ENCODE measurements at places on chromosomes 13 and 19.

DNA sequence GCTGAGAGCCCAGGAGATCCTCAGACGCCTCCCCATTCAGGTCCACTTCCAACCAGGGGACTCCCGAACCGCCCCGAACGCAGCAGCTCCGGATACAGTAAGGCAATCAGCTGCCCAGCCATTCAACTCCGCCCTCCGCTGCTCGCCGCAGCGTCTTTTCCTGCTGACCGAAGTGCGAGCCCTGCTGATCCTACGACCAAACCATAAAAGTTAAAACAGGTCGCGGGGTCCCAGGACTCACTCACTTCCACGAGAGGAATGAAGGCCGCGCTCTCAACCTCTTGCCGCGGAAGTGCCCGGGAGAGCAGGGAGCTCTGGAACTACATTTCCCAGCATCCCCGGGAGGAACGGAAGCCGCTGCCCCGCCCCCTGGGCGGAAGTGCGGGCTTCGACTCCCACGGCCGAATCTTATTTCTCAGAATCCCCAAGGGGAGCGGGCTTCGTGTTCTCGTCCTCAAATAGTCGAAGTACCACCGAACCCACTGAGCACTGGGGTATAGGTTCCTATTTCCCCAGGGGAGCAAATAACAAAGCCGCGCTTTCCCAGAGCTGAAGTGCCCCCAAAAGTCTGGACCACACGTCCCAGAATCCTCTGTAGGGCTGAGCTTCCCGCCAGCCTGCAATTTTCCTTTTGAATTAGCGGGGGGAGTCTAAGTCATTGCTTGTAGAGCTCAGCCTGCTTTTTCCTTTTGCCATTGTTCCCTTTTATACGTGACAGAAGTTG lies at the start of gene ZNF45:
Gene ZNF45 (minus strand): TSS at position 298 of the 724 bp plus-strand sequence. CDS start 13,097 bp downstream, outside the sequence.
- H3K4me3 ChIP-seq = peak within 1 kb of the TSS; percentile 93
- DNase-seq = peak; percentile 86
- no peaks in the 10 kb centered on the region for H3K27me3 ChIP-seq
- H3K36me3 ChIP-seq = peaks cover 32% of the 10 kb centered on the region

DNA sequence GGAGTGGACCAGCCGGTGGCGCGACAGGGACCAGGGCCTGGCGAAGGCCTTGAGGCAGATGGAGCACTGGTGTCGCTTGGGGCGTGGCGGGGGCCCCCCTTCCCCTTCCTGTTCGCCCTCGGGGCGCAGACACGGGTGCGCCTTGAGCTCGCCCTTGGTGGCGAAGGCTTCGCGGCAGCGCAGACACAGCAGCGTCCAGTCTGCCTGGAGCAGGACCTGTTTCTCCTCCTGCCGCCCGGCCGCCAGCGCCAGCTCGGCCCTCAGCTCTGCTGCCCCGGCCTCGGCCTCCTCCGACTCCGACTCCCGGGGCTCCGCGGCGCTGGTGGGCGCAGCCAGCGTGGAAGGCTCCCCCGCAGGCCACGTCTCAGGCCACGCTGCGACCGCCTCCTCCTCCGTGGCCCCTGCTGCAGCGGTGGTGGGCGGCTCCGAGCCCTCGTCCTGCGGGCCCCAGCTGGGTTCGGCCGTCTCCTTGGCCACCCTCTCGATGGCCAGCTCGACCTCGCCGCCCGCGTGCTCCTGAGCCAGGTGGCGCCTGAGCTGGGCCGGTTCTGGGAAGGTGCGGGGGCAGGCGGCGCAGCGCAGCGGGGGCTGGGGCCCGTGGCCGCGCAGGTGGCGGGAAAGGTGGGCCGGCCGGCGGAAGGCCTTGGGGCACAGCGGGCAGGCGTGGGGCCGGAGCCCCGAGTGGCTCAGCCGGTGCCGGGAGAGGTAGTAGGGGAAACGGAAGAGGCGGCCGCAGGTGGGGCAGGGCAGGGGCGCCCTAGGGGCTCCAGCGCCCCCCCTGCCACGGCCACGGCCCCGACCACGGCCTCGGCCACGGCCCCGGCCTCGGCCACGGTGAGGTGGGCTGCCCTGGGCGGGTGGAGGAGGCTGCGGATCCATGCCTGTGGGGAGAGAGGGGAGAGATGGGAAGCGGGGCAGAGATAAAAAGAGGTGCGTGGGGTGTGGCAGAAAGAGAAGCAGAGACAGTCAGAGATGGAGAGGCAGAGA lies 1.6 kb downstream of the ZNF579 start:
- DNase-seq = no peak
- H3K4me3 ChIP-seq = peak overlapping the region; percentile 90
- peaks cover under 1% of the 10 kb centered on the region for H3K27me3 ChIP-seq
- peaks cover 15% of the 10 kb centered on the region for H3K36me3 ChIP-seq
- peak overlapping the region; percentile 84 for H3K27ac ChIP-seq

GRCh38 chr13:34901572-34901971 lies 40.5 kb upstream of the NBEA start:
- H3K27me3 ChIP-seq = peaks cover 13% of the 10 kb centered on the region
- no peak for DNase-seq
- no peaks in the 10 kb centered on the region for H3K36me3 ChIP-seq
- H3K4me3 ChIP-seq = no peak overlapping the region
- H3K27ac ChIP-seq = no peak overlapping the region

GRCh38 chr13:48004201-48004600 lies 3.1 kb upstream of the SUCLA2 start:
- DNase-seq = no peak
- H3K4me3 ChIP-seq = no peak overlapping the region
- no peaks in the 10 kb centered on the region for H3K27me3 ChIP-seq

DNA sequence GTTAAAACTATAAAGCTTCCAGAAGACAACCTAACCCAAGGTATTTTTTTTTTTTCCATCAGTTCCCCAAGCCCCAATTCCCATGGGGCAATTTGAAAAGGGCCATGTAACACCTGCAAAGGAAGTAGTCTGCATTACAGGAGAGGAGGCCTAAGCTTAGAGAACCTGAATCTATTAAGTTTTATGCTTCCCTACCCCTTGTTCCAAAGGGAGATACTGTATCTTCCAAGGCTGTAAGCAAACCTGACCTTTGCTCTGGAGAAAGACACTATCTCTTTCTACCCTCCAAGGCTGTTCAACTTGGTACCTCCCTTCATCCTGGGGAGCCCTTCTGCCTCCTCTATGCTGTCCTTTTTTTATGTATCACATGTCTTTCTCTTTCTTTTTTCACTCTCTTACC lies 15.0 kb downstream of the KATNAL1 start:
- DNase-seq = no peak
- H3K27ac ChIP-seq = no peak overlapping the region
- H3K4me1 ChIP-seq = peaks cover 5% of the 10 kb centered on the region
- H3K4me3 ChIP-seq = no peak overlapping the region

DNA sequence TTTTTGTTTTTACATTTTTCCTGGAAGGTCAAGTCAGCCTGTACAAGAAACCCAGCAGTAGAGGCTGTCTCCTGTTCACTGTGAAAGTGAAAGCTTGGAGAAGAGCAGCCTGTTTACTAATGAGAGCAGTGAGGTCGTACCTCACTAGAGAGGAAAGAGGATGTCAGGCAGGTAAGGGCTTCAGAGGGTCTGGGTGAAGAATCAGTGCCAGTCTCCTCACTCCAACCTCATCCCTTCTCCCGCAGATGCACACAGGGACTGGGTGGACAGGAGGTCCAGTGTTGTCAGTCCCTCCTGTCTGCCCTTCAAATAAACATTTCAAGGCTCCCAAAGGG lies 462.5 kb downstream of the KLF5 start:
- peak overlapping the region; percentile 93 for H3K27ac ChIP-seq
- H3K4me1 ChIP-seq = peaks cover 17% of the 10 kb centered on the region
- H3K27me3 ChIP-seq = no peaks in the 10 kb centered on the region
- DNase-seq = peak; percentile 38

- H3K27ac ChIP-seq = no peak overlapping the region
- DNase-seq = no peak
- no peaks in the 10 kb centered on the region for H3K27me3 ChIP-seq
Measured at GRCh38 chr13:111923991-111924677, 142.8 kb upstream of the SOX1 start.

DNA sequence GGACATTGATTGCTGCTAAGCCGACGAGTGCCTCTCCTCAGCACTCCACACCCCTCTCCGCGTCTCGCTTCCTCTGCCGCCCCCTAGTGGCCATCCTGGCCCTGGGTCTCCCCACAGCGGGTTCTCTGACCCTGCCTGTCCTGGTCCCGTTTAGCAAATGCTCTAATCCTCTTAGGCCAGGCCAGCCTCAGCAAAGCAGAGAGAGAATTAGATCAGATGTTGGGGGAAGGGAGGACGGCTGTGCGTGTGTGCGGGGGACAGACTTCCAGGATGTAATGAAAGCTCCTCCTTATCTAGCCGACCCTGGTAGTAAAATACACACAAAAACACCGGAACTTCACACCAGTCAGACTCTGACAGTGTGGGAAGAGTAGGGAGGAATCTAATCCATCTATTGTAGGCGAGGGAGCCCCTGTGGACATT lies 4.5 kb downstream of the TPRX2 start:
- peaks cover 16% of the 10 kb centered on the region for H3K27me3 ChIP-seq
- H3K27ac ChIP-seq = no peak overlapping the region
- no peak overlapping the region for H3K4me3 ChIP-seq
- H3K4me1 ChIP-seq = no peaks in the 10 kb centered on the region

DNA sequence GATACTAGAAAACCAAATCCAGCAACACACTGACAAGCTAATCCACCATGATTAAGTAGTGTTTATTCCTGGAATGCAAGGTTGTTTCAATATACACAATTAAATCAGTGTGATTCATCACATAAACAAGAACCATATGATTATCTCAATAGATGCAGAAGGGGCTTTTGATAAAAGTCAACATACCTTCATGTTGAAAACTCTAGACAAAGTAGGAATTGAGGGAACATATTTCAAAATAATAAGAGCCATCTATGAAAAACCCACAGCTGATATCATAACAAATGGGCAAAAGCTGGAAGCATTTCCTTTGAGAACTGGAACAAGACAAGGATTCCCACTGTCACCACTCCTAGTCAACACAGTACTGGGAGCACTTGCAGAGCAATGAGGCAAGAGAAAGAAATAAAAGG lies 213.6 kb upstream of the CSNK1A1L start:
- H3K27ac ChIP-seq = no peak overlapping the region
- H3K4me3 ChIP-seq = no peak overlapping the region
- H3K36me3 ChIP-seq = no peaks in the 10 kb centered on the region
- H3K4me1 ChIP-seq = no peaks in the 10 kb centered on the region
- H3K27me3 ChIP-seq = no peaks in the 10 kb centered on the region
- no peak for DNase-seq

DNA sequence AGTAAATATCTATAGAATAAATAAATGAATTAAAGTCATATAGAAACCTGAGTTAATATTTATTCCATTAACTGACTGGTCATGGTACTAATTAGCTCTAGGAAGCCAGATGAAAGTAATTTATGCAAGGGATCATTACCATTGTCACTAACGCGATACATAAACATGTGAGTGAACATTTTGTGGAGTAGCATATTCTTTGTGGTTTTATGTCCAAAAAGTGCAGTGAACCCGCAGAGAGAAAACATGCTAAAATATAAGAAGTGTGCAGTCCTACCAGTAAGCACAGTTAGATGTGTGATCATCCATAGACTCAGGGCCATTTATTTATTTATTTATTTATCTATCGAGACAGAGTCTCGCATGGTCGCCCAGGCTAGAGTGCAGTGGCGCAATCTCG lies 1.6 kb downstream of the GPR183 start:
- peaks cover 40% of the 10 kb centered on the region for H3K36me3 ChIP-seq
- peaks cover 52% of the 10 kb centered on the region for H3K4me1 ChIP-seq
- H3K27ac ChIP-seq = no peak overlapping the region

GRCh38 chr19:46928951-46929350 lies 68.2 kb downstream of the ARHGAP35 start:
- H3K4me3 ChIP-seq = no peak overlapping the region
- H3K36me3 ChIP-seq = no peaks in the 10 kb centered on the region
- no peak for DNase-seq
- peaks cover 23% of the 10 kb centered on the region for H3K4me1 ChIP-seq
- no peak overlapping the region for H3K27ac ChIP-seq

Data from activated naive CD8-positive, alpha-beta T cell treated with anti-CD3 and anti-CD28 coated beads, Interleukin-2, amount 10 ng/mL, durations not matched to agents 7 days and 5 days (primary cell).